ENCODE measurements at places on chromosomes 11 and 22. TPM values are rescaled to one million over a fixed set of nuclear protein-coding genes. Genes with fewer than 3 reads are reported as not detected.

Gene UBQLNL
- 0.29 TPM for total RNA-seq

Gene CTSW
- not detected for total RNA-seq

Gene VWCE
- total RNA-seq, result 6.2 TPM

Gene NADSYN1
- total RNA-seq, result 69.5 TPM

Gene ADORA2A
- total RNA-seq, result 0.72 TPM

Gene ENTHD1
- total RNA-seq, result not detected

- no peak for DNase-seq
- peaks cover 25% of the 10 kb centered on the region for H3K27me3 ChIP-seq
- H3K4me3 ChIP-seq, result no peak within 1 kb of the TSS
- no peaks in the 10 kb centered on the region for H3K36me3 ChIP-seq
Measured at GRCh38 chr11:2443881-2444820, at the start of gene TRPM5. Gene TRPM5 (minus strand): TSS chr11:2444514. CDS start chr11:2423036, 21,478 bp downstream.

GRCh38 chr11:57485217-57485990 is 25.1 kb downstream of the RTN4RL2 start:
- DNase-seq, result peak; percentile 96
- H3K4me3 ChIP-seq, result no peak overlapping the region
- H3K4me1 ChIP-seq, result peaks cover 21% of the 10 kb centered on the region

- no peak overlapping the region for H3K4me3 ChIP-seq
- H3K27ac ChIP-seq, result no peak overlapping the region
- no peaks in the 10 kb centered on the region for H3K36me3 ChIP-seq
- no peaks in the 10 kb centered on the region for H3K27me3 ChIP-seq
- peak; percentile 2 for DNase-seq
Measured at GRCh38 chr11:101453682-101454081, 130.1 kb downstream of the TRPC6 start.

DNA sequence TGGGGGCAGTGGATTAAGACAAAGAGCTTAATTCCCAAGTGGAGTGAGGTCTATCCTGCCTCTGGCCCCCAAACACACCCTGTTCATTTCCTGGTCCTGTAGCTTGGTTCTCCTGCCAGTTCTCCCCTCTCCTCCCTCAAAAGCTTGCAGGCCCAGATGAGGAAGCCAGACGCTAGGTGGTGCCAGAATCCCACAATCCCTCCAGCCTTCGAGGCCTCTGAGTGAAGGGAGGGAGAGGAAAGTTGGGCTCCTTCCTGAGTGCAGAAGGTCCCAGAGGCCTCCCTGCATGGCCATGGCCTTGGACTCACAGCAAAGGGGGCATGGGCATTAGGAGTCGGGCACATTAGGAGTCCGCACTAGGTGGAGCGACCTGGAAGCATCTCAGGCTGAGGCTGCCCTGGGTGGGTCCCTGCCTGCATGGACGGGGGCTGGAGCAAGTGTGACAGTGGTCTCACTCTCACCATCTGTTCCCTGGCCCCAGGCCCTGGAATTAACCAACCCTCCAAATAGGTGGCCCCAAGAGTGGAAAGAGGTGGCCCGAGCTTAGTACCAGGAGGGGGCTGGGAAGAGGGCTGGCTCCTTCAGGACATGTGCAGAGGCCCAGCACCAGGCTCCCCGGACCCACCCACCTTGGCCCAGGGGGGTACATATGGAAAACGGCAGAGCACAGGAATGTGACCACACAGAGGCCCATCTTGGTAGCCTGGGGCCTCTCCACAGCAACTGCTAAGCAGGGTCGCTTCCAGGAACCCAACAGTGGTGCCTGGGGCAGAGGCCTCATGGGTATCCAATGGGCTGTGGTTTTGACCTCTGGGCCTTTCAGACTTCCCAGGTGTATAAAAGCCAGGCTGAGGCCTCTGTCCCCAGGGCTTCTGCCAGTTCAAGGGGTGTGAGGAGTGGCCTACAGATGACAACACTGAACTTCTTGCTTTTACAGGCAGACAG is 5.2 kb downstream of the FXYD2 start:
- H3K27ac ChIP-seq, result no peak overlapping the region
- no peaks in the 10 kb centered on the region for H3K4me1 ChIP-seq
- H3K4me3 ChIP-seq, result no peak overlapping the region
- DNase-seq, result peak; percentile 91
- peaks cover 7% of the 10 kb centered on the region for H3K27me3 ChIP-seq

- peaks cover 22% of the 10 kb centered on the region for H3K4me1 ChIP-seq
- peak overlapping the region; percentile 76 for H3K4me3 ChIP-seq
- no peaks in the 10 kb centered on the region for H3K36me3 ChIP-seq
Measured at GRCh38 chr11:88175569-88176075, 379 bp upstream of the RAB38 start.

GRCh38 chr11:130103296-130103814 is 33.7 kb downstream of the APLP2 start:
- H3K36me3 ChIP-seq, result no peaks in the 10 kb centered on the region
- peak; percentile 96 for DNase-seq
- peaks cover 29% of the 10 kb centered on the region for H3K4me1 ChIP-seq
- H3K27me3 ChIP-seq, result peaks cover 15% of the 10 kb centered on the region
- H3K4me3 ChIP-seq, result no peak overlapping the region

DNA sequence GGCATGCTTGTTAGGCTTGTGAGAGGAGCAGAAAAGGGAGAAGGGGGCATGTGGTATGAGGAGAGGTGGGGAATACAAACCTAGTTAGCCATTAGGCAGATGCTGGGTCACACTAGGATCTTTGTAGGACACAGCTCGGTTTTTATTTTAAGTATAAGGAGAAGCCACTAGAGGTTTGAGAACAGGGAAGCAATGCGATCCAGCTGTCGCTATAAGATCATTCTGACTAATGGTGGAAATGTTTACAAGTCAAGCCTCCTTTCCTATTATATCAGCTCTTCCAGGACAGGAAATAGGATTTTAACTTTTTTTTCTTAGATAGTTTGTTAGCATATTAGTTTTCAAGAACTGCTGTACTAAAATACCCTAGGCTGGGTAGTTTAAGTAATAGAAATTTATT is 609.9 kb downstream of the INSC start:
- no peak for DNase-seq
- H3K4me3 ChIP-seq, result no peak overlapping the region
- no peaks in the 10 kb centered on the region for H3K36me3 ChIP-seq
- peaks cover 16% of the 10 kb centered on the region for H3K27me3 ChIP-seq

Data from osteoblast (primary cell).